Naive thymus-derived CD8-positive, alpha-beta T cell (primary cell): ENCODE measurements at places on chromosomes 4 and X. TPM values are rescaled to one million over a fixed set of nuclear protein-coding genes. Genes with fewer than 3 reads are reported as not detected.

NUDT11 gene
- 2.0 TPM for total RNA-seq

DNA sequence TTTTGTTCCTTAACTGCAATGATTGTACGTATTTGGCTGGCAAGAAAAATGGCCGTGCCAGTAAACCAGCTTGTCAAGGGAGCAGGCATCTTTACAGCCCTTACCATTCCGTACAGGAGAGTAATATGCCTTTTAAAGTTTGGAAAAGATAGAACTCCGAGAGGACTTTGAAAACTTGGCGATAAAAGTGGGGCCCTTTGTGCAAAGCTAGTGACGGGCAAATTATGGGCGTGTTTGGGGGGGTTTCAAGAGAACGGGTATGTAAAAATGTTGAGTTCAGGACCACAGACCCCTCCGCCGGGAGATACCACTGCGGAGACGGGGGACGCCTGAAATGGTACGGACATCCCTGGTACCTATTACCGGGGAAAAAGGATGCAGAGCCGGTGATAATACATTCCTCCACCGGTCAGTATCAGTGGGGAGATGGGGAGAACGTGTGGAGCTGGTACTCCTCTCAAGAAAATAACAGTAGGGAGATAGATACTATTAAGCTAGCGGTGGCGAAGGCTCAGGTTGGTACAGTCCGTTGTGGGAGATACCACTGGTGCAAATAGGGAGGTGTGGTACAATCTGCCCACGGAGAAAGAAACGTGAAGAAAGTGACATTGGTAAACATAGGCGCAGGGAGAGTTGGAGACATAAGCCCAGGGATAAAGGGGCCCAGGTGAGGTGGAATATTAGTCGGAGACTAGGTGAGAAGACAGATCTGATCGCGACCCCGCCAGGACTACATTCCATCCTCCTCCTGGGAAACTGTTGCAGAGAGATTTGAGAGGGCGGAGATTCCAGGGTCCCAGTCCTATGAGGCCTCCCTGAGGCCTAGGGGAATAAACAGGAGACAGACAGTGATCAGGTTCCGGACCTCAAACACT is 14.5 kb downstream of the SPACA5 start:
- H3K27me3 ChIP-seq: no peaks in the 10 kb centered on the region
- peak; percentile 83 for DNase-seq
- H3K36me3 ChIP-seq: no peaks in the 10 kb centered on the region
- H3K27ac ChIP-seq: peak overlapping the region; percentile 97
- H3K4me1 ChIP-seq: peaks cover 13% of the 10 kb centered on the region
- peak overlapping the region; percentile 94 for H3K4me3 ChIP-seq

DNA sequence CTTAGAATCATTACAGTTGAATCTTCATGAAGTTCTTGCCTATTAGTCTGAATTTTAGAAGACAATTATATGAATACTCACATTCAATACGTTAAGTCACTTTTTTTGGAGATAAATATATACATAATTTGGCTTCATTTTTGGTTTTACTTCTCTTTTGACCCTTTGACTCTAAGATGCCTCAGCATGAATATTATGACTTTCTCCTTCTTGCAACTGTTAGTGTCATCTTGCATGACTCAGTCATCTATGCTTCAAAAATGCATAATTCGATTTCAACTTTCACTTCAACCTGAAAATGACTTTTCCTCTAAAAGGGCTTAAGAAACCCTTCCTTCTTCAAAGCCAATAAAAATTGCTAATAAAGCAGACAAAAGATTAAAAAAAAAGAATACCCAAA is 1427.5 kb downstream of the ADGRL3 start:
- H3K27me3 ChIP-seq: no peaks in the 10 kb centered on the region
- no peak overlapping the region for H3K4me3 ChIP-seq
- no peak for DNase-seq
- H3K36me3 ChIP-seq: no peaks in the 10 kb centered on the region

DNA sequence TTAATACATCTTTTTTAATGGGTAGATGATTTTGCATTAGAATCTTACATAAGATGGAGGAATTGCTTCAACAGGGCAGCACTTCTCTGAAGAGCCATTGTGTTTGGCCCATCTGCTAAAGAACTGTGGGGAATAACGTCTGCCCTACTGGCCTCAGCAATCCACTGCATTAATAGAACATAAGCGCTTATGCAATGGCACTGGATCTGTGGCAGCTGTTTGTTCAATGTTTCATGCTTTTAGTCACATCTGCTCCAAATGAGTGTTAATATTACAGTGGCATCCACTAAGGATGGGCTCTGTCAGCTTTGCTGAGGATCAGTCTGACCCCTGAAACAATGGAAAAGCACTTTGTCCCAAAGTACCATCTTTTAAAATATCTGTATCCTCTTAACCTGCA is 279.0 kb upstream of the GK2 start:
- H3K4me3 ChIP-seq: no peak overlapping the region
- no peak for DNase-seq

CXCL1 gene
- total RNA-seq: not detected

GRCh38 chrX:68487254-68487653 is 11.6 kb upstream of the YIPF6 start:
- no peak for DNase-seq
- H3K4me1 ChIP-seq: no peaks in the 10 kb centered on the region
- no peak overlapping the region for H3K4me3 ChIP-seq

DNA sequence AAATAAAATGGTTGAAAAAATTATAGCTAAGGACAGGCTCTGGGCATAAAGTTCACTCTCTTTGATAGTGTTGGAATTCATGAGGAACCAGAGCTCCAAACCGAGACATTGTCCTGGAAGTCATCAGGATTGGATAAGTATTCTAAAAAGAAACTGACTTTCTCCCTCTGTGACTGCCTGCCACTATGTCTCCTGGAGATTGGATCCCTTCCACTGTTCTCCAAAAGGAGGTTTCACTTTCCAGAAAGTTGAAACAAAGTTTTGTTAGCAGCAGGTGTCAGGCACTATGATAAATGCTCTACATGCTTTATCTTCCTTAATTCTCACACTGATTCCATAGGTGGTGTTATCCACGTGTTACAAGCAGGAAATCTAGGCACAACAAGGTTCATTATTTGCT is 16.8 kb downstream of the BANK1 start:
- H3K27ac ChIP-seq: no peak overlapping the region
- no peak overlapping the region for H3K4me3 ChIP-seq
- no peaks in the 10 kb centered on the region for H3K4me1 ChIP-seq

GRCh38 chr4:59339631-59340030 is 1860.5 kb upstream of the ADGRL3 start:
- no peaks in the 10 kb centered on the region for H3K27me3 ChIP-seq
- DNase-seq: no peak
- no peak overlapping the region for H3K4me3 ChIP-seq
- no peaks in the 10 kb centered on the region for H3K36me3 ChIP-seq
- H3K4me1 ChIP-seq: no peaks in the 10 kb centered on the region

- no peak overlapping the region for H3K27ac ChIP-seq
- no peaks in the 10 kb centered on the region for H3K4me1 ChIP-seq
- H3K4me3 ChIP-seq: no peak overlapping the region
- no peaks in the 10 kb centered on the region for H3K36me3 ChIP-seq
Measured at GRCh38 chrX:7435822-7436221, 287.9 kb upstream of the PUDP start.

CRMP1 gene
- total RNA-seq: not detected

GRCh38 chr4:163603257-163603656 is 108.8 kb downstream of the TMA16 start:
- H3K27ac ChIP-seq: no peak overlapping the region
- peaks cover 2% of the 10 kb centered on the region for H3K27me3 ChIP-seq
- H3K4me3 ChIP-seq: no peak overlapping the region
- no peak for DNase-seq

CCDC160 gene
- total RNA-seq: not detected

- H3K4me3 ChIP-seq: peak overlapping the region; percentile 84
- DNase-seq: no peak
- H3K27me3 ChIP-seq: no peaks in the 10 kb centered on the region
- no peaks in the 10 kb centered on the region for H3K36me3 ChIP-seq
- peaks cover 32% of the 10 kb centered on the region for H3K4me1 ChIP-seq
Measured at GRCh38 chrX:148310426-148311165, 189.8 kb upstream of the AFF2 start.

CSN1S1 gene
- total RNA-seq: not detected

SMIM10 gene
- total RNA-seq: not detected

DNA sequence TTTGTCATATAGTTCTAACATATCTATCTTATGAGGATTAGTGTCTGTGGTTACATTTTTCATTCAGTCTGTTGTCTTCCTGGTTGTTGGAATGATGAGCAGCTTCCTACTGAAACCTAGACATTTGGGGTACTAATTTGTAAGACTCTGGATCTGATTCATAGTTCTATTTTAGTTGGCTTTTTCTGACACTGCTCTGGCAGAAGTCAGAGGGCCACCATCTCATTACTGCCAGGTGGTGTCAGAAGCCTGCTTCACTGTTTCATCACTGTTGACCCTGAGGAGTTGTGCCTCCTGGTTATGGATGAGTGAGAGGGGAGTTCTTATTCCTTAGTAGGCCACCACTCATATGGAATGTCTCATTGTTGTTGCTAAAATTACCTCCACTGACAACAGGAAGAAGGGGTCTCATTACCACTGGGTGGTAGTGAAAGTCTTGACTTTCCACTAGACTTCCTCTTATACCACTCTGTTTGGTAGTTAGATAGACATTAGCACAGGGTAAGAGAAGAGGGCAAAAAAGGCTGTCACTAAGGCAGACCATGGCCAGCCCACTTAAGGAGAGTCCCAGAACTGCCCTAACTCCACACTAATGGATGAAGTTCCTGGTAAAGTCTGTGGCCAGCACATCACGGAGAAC is 395.2 kb downstream of the SPOCK3 start:
- DNase-seq: no peak
- no peak overlapping the region for H3K4me3 ChIP-seq
- H3K36me3 ChIP-seq: no peaks in the 10 kb centered on the region
- H3K27ac ChIP-seq: no peak overlapping the region

DNA sequence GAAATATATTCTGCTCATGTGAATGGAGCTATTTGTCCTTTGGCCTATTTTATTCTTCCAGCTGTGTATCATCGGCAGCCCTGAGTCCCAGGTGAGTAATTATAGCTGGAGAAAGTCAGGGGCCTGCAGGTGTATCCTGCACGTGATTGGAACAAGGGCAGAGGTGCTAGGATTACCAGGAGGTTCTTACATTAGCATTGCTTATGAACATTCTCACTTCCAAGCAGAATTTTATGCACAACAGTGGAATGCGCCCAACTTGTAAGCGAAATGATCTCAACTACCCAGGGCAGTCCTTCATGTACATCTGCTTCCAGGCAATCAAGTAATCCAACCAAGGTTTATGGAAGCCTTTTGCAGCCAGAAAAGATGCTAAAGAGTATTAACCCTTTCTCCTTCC is 68.9 kb upstream of the NRK start:
- DNase-seq: no peak
- H3K4me1 ChIP-seq: no peaks in the 10 kb centered on the region
- no peak overlapping the region for H3K4me3 ChIP-seq

USP17L18 gene
- not detected for total RNA-seq
